NCI-H187 (cell line): ENCODE measurements at places on chromosomes 1 and 21.
A peak's percentile ranks its signal among the peaks of the same experiment; 100 is the strongest.

DNA sequence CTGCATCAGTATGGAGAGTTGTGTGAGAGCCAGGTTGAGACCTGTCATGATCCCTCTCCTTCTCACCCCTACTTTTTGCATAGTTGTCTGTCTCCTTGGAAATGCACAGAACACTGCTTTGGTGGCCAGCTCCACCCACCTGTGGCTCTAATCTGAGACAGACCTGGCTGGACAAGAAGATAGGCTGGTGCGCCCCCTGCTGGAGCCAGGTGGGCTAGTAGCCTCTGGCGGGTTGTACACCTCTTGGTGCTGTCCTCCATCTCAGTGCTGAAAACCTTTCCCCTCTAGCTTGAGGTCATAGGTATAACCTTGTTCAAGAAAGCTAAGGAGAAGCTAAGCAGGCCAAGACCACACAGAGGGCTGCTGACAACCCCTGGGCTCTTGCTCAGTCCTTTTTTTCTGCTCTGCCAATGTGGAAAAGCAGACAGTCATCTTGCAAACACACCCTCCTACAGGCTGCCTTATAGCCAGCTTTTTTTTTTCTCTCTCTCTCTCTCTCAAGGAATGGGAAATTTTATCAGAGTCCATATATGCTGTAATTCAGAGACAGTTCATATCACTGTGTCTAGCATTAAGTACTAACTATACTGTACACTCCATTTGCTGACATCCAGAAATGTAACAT is 58.8 kb upstream of the SPATA6 start:
- peak; percentile 37 for DNase-seq

- no peak for DNase-seq
Measured at GRCh38 chr1:35180776-35181374, 12.1 kb downstream of the SFPQ start.

DNA sequence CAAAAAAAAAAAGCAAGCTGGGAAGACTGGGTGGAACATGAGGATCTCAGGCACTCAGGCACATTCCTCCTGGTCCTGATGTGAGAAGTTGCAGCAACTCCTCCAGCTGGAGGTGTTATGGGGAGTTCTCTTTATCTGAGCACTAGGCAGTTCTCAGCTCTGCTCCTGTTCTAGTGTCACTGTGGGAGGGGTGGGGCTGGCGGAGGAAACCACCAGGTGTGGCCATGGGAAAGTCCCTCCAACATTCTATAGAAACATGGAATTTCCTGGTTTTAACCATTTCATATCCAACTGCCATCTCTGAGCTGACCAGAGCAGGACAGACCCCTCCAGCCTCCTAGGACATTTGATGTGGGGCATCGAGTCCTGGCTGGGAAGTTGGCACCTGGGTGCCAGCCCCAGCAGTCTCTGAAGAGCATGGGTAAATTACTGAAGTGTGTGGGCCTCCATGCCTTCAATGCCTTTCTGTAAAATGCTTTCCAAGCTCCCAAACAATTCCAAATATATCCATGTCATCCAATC is 804 bp upstream of the IKBKE start:
- DNase-seq, result no peak

DNA sequence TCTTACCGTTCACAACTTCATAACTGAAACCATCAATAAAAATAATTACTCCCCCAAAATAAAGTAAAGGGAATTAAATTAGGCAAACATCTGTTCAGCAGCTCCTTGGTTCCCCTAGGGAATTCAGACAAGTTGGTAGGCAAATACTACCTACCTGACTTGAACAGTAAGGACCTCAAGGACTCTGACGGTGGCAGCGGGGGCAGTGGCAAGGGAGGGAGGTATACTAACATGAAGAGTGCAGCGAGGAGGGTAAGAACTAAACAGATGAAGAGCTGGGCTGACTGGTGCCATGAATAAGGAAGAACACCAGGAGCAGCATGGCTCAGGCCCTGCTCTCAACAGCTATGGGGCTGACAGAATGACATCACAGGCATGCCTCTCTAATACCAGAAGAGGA is 33.1 kb downstream of the MTOR start:
- no peak for DNase-seq

GRCh38 chr1:7447093-7447492 is 324.0 kb upstream of the VAMP3 start:
- peak; percentile 79 for DNase-seq

DNA sequence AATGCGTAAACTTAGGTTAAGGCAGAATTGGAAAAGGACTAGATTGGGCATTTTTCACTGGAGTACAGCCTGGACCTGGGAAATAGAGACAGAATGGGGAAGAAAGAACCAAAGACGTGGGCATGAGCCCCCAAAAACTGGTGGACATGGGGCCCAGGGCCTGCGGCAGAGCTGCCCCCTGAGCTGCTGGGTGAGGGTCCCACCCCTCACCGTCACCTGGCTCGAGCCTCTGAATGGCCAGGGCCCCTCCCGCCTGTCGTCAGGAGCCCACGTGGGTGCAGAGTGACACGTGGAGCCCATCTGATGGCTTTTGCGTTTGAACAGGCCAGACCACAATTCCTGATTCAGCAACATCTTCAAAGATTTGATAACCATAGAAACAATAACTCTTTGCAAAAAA is 360.9 kb upstream of the VAMP3 start:
- no peak for DNase-seq

DNA sequence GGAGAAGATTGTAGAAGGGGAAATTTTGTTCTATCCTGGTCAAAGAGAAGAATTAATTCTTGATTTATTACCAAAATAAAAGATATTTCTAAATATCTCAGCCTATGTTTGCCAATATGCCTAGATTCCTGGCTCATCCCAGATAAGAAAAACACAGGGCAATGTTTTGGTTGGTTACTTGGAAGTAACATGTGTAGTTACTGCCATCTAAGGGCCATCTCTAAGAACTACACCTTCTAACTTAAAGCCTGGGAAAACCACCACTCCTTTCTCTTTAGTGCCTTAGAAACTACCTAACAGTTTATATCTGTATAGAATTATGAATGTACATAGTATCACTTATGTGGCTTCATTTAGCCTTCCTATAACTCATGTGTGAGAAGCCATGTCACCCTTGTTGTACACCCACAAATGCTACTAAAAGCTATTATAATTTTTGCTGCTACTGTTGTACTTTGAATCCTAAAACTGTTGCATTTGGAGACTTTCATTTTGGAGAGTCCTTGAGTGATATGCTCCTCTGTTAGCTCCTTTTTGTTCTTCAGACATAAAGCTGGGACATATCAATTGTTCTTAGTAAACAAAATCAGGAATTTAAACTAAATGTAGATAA is 4.5 kb downstream of the AIM2 start:
- no peak for DNase-seq

GRCh38 chr1:27349784-27350662 is 8.2 kb downstream of the SYTL1 start:
- DNase-seq, result peak; percentile 57

- no peak for DNase-seq
Measured at GRCh38 chr1:217040711-217041455, 317.7 kb upstream of the ESRRG start.

- no peak for DNase-seq
Measured at GRCh38 chr1:152577168-152577567, 3.1 kb downstream of the LCE3D start.

- no peak for DNase-seq
Measured at GRCh38 chr1:197774466-197775281, 606 bp downstream of the DENND1B start.

DNA sequence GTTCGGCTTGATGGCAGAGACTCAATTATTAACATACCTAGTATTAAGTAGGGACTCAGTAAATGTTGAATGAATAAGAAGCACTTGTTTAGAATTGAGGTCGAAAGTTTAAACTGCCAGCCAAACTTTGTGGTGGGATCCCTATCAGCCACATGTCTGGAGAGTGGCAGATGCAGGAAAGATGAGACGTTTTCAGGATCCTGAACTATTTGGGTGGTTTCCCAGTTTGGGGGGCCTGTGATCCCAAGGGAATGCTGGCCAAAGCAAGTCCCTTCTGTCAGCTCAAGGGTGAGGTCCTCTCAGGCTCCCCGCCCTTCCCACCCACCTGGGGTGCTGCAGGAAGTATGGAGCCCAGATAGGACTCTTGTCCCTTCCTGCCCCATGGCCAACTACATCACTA is 38.6 kb downstream of the KCNC4 start:
- no peak for DNase-seq

- DNase-seq, result no peak
Measured at GRCh38 chr1:39680751-39681150, 8.8 kb upstream of the NT5C1A start.

GRCh38 chr1:30523055-30524020 is 200.0 kb downstream of the MATN1 start:
- no peak for DNase-seq

GRCh38 chr1:17865912-17866739 is 111.0 kb downstream of the ACTL8 start:
- no peak for DNase-seq
